ENCODE measurements at places on chromosomes 7 and 10.

GRCh38 chr10:71368176-71368575, 28.5 kb upstream of the CDH23 start:
- DNase-seq, result no peak

- DNase-seq, result no peak
Observed at GRCh38 chr7:14336256-14336655, 346.8 kb upstream of the ETV1 start.

DNA sequence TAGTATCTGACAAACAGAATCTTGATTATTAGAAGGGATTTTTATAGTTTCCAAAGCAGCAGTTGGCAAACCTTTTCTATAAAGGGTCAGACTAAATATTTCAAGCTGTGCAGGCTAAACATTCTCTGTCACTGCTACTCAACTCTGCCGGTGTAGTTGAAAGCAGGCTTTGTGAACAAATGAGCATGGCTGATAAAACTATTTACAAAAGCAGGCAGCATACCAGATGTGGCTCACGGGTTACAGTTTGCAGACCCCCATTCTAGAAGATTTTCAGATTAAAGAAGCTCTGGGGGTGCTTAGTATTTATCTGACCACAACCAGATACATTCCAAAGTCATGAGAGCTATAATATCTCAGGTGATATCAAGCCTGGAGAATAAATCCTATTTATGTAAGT, 1017.5 kb downstream of the SORCS1 start:
- DNase-seq, result no peak

DNA sequence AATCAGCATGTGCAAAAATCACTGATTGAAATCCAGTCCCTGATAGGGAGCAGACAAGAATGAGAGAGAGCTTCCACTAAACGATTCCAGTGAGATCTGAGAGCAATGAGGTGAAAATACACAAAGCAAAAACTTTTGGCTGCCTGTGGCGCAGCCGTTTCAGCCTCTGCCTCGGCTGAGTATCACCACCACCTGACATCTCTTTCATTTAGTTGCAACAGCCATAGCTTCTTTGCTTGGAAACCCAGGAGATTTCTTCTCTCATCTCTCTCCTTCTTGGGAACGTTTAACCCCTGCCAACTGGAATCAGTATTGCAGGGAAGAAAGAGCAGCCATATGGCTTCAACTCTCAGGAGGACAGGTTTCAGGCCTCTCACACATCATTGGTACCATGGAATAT, 237.3 kb upstream of the AGK start:
- DNase-seq, result no peak

GRCh38 chr7:106045586-106045985, 66.5 kb downstream of the SYPL1 start:
- DNase-seq, result no peak

DNA sequence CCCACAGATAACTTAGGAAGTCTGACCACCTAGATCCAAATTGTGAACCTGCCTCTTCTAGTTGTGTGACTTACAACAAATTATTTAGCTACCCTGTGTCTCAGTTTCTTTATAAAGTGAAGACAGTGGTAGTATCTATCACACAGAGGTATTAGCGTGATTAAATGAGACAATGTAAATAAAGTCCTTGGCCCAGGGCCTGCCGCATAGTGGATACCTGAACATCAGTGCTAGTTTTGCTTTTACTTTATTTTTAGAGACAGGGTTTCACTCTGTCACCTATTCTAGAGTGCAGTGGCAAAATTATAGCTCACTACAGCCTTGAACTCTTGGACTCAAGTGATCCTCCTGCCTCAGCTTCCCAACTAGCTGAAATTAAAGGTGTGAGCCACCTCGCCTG, 177.1 kb downstream of the CDK14 start:
- DNase-seq, result no peak

All from HepG2 (cell line).